ENCODE measurements at places on chromosomes 1 and 21.

- no peak for DNase-seq
Measured at GRCh38 chr1:67256291-67257172, 51.1 kb upstream of the IL12RB2 start.

GRCh38 chr1:85339656-85340399 is 63.4 kb upstream of the BCL10 start:
- no peak for DNase-seq

GRCh38 chr1:246782120-246782900 is 58.1 kb downstream of the SCCPDH start:
- peak; percentile 62 for DNase-seq

DNA sequence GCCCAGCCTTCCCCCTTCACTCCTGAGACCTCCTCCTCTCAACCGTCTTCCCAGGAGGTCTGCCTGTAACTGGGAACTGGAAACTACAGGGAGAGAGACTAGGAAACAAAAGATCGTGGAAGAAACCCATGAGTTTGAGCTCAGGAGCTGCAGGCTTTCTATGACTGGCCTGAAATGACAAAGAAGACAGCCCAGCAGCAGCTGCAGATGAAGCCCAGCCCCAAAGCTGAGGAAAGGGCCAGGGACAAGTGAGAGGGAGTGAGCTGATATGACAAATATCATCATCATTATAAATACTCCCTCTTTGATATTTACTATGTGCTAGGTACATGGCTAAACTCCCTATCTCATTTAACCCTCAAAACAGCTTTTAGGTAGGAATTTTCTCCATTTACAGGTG is 142.6 kb upstream of the CTTNBP2NL start:
- DNase-seq, result no peak

DNA sequence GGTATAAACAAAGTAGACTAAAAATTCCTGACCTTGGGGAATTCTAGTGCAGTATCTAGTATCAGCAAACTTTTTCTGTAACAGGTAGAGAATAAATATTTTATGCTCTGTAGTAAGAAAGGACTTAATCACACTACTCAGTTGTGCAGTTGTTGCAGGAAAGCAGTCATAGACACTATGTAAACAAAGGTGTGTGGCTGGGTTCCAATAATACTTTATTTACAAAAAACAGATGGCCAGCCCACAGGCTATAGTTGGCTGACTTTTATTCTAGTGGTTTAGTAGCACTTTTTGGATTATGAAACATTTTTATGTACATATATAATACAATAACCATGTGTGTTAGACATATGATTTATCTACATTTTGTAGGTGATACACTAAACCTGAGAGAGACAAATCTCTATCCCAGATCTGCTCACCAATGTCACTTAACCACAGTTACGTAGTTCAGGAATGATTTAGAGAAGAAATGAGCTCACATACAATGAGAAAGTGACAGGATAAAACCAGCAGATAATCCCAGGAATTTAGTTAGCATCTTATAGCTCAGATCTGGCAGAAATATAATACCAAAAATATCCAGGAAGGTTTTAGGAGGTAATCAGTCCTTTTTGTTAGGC is 56.1 kb downstream of the MIER1 start:
- DNase-seq, result no peak

- DNase-seq, result no peak
Measured at GRCh38 chr1:16091296-16091695, 17.8 kb upstream of the FAM131C start.

Measured in NCI-H446 treated with DMSO at 0.1 percent for 48 hours (cell line).